ENCODE measurements at places on chromosomes 5 and 9.

GRCh38 chr9:130732793-130733221, 39.2 kb downstream of the EXOSC2 start:
- no peak for DNase-seq

- no peak for DNase-seq
Observed at GRCh38 chr9:89489548-89490530, 8.1 kb downstream of the SEMA4D start.

DNA sequence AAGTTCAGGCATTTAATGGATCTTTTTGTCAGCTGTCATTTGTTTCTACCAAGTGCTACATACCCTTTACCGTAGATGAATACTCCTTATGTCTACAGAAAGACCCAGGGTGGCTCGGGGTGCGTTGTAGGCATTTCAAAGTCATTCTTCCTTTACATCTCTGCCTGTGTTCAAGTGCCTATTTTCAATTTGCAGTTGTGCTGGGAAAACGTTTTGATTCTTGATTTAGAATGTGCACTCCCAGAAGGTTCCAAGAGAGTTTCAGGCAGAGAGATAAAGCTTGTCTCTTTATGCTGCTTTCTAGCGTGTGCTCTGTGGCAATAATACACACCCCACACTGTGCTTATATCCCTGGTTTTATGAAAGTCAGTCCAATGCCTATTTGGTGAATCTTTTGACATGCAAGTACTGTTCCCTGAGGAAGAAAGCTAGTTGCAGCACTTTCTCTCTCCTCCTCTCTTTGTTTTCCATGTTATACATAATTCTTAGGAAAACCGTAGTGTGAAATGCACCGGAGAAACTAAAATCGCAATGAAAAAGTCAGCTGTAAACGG, 828.1 kb upstream of the ZNF608 start:
- DNase-seq, result no peak

DNA sequence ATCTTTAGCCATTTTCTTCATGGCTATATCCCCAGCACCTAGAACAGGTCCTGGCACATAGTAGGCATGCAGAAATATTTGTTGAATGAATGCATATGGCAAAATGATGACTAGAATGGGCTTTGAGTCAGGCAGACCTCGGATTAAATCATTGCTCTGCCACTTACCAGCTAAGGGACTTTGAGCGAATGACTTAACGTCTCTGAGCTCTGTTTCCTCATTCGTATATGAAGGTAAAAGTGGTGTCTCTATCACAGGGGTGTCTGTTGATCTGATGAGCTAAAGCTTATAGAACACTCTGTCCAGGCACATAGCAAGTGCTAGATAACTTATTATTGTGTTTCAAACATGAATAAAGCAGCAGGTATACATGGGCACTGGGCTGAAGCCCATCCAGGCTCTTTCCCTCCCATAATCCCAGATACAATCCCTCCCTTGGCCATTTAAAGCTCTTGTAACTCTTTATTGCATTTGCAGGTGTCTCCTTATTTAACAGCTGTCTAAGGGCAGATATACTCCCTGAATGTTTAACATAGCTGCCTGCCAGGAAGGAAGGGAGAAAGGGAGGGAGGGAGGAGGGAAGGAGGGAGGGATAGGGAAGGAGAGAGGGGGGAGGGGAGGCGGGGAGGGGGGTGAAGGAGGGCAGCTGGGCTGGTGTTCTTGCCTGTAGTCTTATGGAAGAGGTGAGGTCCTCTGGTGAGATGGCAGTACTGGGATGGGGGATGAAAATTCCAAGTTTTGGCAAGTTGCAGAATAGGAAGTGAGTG, 23.2 kb upstream of the STXBP1 start:
- DNase-seq, result peak; percentile 39

DNA sequence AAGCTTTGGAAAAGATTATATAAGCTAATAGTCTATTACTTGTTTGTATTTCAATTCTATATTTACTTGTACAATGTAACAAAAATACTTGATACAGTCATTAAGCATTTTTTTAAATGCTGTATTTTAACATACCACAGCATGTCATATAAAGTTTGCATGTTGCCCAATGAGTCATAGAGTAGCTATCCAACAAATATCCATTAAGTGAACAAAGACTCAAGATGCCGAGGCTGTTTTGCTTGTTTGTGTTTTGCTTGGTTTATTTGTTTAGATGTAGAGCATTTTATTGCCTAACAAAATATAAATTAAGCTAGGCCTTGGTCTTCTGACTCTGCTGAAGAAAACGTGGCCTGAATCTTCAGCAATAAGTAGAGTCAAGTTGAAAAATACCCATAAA, 1584.3 kb upstream of the NUDT12 start:
- no peak for DNase-seq

DNA sequence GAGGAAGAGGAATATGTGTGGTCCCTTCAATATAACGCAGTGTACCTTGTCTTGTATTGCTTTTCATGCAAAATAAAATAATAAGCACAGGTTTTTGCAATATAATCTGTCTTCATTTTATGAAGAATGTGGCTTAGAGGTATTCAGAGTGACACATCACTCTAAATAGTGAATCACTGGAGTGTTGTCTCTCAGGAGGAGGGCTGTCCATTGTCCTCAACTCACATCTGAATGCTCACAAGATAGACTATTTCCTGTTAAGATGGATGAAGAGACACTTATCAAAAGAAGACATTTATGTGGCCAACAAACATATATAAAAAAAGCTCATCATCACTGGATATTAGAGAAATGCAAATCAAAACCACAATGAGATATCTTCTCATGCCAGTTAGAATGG, 1147.5 kb upstream of the C9orf72 start:
- no peak for DNase-seq

- no peak for DNase-seq
Observed at GRCh38 chr5:147687118-147687517, 95.4 kb downstream of the JAKMIP2 start.

DNA sequence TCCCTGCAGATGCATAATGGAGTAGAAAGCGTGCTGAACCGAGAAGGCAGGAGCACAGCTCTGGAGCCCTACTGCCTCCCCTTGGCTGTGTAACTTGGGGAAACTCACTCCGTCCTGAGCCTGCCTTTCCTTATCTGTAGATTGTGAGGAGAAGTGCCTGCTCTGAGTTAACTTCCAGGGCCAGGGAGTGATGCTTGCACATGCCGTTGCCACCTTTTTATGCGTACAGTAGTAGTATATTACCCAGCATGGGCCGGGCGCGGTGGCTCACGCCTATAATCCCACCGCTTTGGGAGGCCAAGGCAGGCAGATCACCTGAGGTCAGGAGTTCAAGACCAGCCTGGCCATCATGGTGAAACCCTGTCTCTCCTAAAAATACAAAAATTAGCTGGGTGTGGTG, 87.1 kb downstream of the PDZD2 start:
- no peak for DNase-seq

DNA sequence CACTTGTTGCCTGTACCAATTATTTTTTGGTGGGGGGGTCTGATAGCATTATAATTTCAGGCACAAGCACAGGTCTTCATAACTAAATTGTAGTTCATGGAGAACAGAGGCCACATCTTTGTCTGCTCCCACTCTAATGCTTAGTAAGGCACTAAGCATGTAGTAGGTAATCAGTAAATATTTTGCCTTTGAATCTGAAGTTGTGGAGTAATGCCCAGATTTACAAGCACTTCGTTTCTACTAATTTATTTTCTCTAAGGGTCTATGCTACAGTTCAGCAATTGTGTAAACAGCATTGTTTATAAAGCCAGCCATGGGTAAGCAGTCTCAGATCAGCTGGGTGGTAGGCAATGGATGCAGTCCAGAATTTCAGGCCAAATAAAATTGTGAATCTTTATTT, 78.6 kb downstream of the GRIA1 start:
- DNase-seq, result no peak

DNA sequence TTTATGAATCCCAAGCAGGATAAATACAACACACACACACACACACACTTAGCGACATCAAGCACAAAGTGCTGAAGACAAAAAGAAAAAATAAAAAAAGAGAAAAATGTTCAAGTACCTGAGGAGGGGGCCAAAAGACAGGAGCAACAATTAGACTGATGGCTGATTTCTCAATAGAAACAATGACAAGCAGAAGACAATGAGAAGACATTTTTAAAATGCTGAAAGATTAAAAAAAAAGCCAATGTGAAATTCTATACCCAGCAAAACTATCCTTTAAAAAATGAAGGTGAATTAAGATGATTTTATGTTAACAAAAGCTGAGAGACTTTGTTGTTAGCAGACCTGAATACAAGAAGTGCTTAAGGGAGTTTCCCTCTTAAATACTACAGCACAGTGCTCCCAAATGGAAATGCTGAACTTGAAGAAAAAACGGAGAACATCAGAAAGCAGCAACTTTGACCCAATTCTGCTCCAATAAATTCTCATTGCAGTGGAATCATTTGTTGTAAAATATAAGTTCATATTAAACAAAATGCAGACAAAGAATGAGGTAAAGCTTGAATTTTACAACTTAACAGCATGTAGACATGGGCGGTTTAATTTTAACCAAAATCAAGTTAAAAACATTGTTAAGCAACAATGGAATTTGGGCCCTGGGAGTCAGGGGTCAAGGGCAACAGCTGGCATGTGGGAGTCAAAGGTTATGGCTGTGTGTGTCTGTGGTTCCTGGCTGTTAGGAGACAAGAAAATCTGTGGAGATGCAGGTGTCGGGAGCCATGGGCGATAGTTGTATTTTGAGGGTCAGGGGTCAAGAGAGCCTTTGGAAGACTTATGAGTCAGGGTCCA, 776 bp upstream of the RANBP17 start:
- DNase-seq, result no peak

- DNase-seq, result peak; percentile 68
Observed at GRCh38 chr9:99162759-99163364, 57.9 kb downstream of the TGFBR1 start.

DNA sequence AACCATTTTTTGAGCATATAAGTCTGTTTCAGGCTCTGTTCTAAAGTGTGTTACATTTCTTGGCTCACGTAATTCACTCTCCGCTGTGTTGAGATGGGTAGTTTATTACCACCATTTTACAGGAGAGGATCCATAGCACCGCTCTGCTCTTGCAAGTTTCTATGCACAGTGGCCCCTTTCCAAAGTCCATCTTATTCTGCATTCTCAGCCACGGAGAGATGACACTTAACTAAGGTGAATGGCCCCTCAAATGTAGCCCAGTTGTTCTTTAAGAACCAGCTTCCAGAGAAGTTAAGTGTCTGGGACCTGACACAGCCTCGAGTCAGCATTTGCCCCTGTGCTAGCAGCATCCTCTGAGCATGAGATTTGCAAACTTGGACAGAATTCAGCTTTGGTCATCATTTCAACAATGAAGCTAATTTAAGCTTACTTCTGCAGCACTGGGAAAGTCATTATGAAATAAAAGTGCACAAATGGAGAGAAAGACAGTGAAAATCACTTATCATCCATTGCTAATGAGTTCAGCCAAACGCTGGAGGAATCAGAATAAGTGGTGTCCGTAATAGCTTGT, 61.9 kb downstream of the FAM78A start:
- DNase-seq, result no peak

- no peak for DNase-seq
Observed at GRCh38 chr5:177440990-177441780, 5.4 kb upstream of the PRR7 start.

DNA sequence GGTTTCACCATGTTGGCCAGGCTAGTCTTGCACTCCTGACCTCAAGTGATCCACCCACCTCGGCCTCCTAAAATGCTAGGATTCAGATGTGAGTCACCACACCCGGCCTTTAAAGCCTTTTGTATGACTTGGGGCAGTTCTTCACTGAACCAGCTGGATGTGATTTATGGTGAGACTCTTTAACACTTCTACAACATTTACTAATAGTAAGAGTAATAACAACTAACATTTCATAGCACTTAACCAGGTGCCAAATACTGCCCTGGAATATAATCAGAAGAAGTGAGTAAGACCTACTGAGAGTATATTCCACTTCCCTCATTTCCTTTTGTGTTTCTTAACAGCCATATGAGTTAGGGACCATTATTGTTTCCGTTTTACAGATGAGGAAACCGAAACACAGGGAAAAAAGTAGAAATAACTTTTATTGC, 10.0 kb downstream of the ZSWIM6 start:
- DNase-seq, result no peak

DNA sequence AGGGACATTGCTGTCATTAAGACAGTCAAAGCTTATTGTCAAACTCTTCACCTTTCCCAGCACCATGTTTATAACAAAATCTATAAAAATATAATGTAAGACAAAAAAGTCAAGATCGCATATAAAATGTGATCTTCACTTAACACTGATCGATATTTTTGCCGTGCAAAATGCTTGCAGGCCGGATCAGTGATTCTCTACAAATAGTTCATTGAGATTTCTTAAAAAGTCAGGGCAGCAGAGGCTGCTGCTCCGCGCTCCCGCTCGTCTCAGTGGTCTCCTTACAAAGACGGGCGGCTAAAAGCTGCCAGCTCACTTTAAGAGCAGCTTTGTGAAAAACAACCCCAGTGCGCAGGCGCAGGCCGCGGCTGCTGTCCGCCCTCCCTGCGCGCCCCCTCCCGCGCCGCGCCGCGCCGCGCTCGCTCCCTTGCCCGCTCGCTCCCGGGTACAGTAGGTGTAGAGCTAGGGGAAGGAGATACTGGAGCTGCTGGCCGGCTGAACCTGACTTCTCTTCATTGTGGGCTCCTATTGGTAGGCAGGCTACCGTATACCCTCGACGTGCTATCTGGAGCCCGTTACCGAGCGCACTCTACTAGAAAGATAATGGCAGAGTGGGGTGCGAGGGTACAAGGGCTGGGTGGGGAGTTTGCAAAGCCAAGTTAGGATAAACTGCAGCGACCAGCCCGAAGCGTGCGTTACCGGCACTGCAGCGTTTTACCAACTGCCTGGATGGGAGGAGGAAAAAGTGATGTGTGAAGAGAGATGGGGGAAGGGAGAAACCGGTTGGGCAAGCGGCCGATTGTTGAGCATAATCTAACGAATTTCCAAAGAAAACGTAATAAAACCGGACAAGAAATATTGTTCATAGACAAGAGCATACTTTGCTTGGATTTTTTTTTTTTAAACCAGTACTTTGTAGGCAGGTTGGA, at the start of gene ARRDC3:
Gene ARRDC3 (minus strand): TSS at position 291 of the 929 bp plus-strand sequence. CDS start 225 bp downstream, at position 66.
- DNase-seq, result peak; percentile 97

DNA sequence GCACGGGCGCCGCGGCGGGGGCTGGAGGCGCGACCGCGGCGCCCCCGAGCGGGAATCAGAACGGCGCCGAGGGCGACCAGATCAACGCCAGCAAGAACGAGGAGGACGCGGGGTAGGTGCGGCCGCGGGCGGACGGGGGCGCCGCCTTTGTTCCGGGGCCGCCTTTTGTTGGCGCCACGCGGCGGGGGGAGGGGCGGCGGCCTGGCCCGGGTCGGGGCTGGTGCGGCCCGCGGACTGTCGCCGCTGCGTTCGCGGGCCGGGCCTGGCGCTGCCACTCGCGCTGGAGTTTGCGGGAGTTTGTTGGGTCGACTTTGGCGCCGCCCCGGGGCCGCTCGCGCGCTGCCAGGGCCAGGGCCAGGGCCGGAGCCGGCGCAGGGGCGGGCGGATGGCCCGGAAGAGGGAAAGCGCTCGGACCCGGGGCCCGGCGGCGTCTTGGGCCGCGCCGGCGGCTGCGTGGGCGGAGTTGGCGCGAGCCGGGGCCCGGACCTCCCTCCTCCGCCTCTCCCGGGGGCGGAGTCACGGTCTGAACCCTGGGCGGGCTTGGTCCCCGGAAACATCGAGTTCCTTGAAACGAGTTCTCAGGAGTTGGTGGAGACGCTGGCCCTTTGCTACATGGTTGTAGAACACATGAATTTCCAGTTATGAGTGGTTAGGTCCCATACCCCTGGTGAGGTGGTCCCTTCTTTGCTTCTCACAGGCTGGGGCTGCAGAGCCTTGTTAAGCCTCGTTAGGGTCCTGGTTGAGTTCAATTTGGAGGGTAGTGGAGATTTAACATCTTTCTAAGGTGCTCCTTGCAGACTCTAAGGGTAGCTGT, 809 bp downstream of the HNRNPAB start:
- DNase-seq, result peak; percentile 72

GRCh38 chr5:82815871-82816270, 261.3 kb downstream of the TMEM167A start:
- no peak for DNase-seq

Data from NCI-H82 (cell line).